ENCODE measurements at places on chromosomes 12 and 14. TPM values are rescaled to one million over a fixed set of nuclear protein-coding genes. Genes with fewer than 3 reads are reported as not detected.
A peak's percentile ranks its signal among the peaks of the same experiment; 100 is the strongest.

The OTX2 gene
- not detected for total RNA-seq

GRCh38 chr14:94142247-94142646, 12.8 kb upstream of the IFI27L2 start:
- no peak overlapping the region for H3K27ac ChIP-seq
- no peaks in the 10 kb centered on the region for H3K36me3 ChIP-seq
- no peaks in the 10 kb centered on the region for H3K4me1 ChIP-seq

The TSPAN9 gene
- total RNA-seq, result 14.4 TPM

DNA sequence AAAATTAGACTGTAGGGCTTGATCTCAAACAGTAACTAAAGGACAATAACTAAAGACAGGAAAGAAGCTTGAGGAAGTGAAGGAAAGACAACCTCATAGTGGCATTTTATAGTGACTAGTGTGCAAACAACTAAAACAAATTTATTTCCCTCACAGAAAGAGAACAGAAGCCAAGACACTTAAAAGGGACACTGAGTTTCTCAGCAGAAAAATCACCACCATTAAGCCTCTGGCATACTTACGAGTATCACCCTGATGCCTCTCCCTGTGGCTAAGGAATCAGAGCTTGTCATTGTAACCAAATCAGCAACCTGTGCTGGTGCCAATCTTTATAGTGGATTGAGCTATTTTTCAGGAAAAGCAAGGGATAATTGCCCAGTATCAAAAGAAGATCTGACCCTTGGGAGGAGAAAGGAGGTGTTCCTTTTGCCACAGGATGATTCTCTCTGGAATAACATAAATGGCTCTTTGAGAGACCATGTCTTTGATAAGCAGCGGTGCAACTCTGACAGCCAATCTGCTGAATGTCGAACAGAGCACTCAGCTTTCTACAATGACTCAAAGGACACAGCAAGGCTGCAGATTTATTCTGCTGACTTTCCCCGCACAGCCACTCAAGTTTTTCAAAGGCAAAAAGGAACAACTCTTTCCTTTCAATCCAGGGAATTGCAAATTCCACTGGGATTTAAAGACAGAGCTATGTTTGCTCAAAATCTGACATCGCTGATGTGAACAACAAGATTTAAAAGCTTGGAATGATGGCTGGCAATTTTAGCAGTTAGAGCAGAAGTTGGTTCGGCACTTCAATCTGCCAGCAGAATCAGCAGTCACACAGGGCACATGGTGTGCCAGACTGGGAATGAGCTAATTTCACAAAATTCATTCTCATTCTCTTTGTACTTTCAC, 34.6 kb downstream of the ATF7 start:
- no peaks in the 10 kb centered on the region for H3K36me3 ChIP-seq
- peak; percentile 56 for DNase-seq
- no peaks in the 10 kb centered on the region for H3K27me3 ChIP-seq

The FGF23 gene
- not detected for total RNA-seq

- no peaks in the 10 kb centered on the region for H3K4me1 ChIP-seq
- no peak overlapping the region for H3K4me3 ChIP-seq
- no peak for DNase-seq
- no peaks in the 10 kb centered on the region for H3K27me3 ChIP-seq
- H3K27ac ChIP-seq, result no peak overlapping the region
- no peaks in the 10 kb centered on the region for H3K36me3 ChIP-seq
Measured at GRCh38 chr12:129296671-129297070, 443.4 kb downstream of the GLT1D1 start.

All from GM23248 (cell line).